Spleen (tissue), 13 donors: ENCODE measurements at places on chromosomes 11 and 22.

GRCh38 chr22:46293577-46294260, 3.0 kb upstream of the GTSE1 start:
- DNase-seq, result peak; percentile 84

GRCh38 chr11:95508219-95508890, 277.4 kb upstream of the SESN3 start:
- DNase-seq, result no peak

DNA sequence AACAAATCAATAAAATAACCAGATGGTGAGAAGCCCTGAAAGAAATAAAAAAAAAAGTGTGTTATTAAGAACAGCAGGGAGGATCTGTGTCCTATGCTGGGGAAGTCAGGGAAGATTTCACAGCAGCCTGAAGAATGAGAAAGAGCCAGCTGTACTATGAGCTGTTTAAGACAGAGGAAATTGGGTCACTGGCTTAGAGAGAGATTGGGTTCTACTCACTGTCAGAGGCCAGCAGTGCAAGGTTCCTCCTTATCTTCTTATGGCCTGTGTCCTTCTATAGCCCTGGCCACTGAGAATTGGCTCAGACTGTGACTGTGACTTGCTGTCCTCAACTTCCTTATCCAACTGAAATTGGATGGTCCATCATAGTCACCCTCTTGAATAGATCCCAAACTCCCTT, 54.8 kb upstream of the FDX1 start:
- DNase-seq, result no peak

DNA sequence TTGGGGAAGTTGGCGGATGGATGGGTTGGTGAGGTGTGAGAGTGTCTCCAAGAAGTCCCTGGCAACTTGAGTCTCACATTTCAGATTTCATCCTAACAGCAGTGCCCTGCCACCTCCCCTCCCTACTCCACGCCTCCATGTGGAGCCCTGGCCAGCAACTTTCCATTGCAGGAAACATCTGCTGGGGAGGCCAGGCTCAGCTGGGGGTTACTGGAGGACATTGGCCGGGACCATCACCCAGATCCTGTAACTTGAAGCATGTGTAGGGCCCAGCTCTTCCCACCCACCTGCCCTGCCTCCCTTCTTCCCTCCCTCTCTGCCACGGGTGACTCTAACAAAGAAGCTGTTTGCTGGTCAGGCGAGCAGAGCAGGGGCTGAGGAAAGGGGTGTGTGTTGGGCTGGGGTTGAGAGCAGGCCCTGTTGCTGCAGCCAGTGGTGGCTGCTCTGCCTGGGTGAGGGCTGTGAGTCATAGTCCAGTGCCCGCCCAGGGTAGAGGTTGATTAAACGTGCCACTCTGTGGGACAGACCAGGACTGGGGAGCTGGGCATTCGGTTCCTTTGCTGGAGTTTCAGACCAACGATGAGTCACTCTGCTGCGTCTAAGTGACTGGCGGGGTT, 64.0 kb downstream of the SCN3B start:
- DNase-seq, result no peak

DNA sequence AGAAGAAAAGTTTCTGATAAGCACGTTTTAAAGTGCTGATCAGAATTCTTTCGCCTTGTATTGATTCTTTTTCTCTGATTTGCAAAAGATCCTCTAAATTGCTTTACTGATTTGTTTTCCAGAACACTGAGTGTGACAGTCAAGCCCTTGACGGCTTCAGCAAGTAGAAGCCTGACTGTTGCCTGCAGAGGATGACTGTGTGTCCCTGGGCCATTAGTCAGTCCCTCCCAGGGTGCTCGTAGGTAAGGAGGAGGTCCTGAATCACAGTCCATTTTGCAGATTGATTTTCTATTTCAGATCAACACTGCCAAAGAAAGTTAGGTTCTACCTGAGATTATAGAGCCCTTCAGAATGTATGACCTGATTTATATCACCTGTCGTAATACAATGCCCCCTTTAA, 38.6 kb upstream of the POGLUT3 start:
- DNase-seq, result no peak

DNA sequence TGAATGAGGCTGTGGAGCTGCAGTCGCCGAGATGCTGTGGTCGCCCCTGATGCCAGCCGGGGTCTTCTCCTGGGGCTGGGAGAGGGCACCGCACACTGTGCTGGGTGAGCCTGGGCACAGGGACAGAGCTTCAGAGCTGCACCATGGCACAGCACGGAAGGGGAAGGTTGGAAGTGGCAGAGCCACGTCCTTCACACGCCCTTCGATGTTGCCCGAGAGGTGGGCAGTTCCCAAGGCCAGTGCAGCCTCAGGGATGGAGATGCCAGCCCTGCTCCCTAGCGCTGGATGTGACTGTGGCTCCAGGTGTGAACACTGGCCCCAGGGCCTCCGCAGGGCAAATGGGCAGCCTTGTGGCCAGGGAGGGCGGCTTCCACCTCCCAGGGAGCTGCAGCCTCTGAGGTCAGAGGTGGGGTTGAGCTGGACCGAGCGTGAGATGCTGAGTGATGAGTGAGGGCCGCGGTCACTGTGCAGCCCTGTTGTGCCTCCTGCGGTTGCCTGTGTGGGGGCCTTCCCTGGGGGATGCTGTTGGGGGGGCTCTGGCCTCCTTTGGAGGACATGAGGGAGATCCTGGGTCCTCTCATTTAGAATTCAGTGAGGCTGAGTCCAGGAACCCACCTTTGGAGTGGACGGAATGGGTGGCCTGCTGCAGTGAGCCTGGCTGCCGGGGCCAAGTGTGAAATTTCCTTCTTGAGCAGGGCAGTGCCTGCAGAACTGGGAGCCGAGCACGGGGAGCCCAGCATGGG, 1090.0 kb downstream of the BRD1 start:
- peak; percentile 63 for DNase-seq

GRCh38 chr11:58980159-58980843, 41.0 kb downstream of the GLYATL1 start:
- DNase-seq, result no peak
